ENCODE measurements at places on chromosomes 5 and 9.

GRCh38 chr5:72955143-72955767, 586 bp upstream of the FCHO2 start:
- no peak for DNase-seq

DNA sequence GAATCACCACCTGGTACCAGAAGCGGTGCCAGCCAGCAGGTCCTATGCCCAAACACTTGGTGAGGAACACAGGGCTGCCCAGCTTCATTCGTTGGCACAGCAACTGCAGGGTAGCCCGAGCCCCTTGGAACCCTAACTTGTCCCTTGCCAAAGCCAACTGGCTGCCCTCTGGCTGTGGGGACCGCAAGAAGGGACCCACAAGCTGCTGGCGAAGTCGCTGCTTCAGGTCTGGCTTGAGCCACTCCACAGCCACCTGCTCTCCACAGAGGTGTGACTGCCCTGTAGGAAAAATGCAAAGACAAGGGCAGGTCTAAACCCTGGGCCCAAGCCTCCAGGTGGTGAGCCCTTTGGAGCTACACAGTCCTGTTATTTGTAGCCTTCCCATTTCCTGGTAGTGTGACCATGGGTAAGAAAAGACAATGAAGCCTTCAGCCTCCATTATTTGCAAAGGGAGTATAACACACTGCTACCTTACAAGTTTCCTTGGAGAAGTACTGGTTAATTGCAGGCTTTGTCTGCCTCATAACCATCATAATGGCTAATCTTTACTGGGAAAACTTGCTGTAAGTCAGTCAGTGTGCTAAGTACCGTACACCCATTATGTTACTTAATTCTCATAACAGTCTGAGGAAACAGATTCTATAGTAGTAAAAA, 1.8 kb downstream of the DND1 start:
- DNase-seq = no peak

DNA sequence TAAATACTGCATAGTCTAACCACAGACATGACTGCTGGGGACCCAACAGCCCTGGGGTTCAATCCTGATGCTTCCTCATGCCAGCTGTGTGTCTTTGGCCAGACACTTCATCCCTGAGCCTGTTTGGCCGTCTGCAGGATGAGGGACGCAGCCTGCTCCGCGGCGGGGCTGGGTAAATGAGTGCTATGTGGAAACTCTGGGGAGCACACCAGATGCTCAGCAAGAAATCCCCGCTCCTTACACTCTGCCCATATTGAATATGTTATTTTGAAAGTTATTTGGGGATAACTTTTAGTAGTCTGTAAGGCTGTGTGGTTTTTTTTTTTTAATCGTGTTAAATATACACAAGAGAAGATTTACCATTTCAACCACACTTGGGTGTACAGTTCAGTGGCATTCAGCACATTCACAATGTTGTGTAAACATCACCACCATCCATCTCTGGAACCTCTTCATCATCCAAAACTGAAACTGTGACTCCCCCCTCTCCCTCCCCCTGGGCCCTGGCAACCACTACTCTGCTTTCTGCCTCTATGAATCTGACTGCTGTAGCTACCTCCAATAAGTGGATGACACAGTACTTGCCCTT, 42.7 kb downstream of the SH3PXD2B start:
- DNase-seq = peak; percentile 40

DNA sequence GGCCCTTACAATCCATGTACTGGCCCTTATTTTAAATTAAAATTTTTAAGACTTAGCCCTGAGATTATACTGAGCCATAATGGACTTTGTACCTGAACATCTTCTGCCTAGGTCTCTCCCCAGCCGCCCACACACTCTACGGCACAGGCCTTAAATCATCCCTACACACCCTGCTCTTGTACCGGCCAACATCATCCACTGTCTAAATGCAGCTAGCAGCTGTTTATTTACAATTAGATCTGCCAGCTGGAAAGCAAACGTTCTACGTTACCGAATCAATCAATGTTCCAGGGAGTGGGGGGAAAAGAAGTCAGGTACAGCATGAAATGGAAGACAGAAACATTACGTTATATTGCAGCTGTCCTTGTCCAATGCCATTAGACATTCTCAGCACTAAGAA, 88.4 kb upstream of the GRAMD2B start:
- DNase-seq = no peak

DNA sequence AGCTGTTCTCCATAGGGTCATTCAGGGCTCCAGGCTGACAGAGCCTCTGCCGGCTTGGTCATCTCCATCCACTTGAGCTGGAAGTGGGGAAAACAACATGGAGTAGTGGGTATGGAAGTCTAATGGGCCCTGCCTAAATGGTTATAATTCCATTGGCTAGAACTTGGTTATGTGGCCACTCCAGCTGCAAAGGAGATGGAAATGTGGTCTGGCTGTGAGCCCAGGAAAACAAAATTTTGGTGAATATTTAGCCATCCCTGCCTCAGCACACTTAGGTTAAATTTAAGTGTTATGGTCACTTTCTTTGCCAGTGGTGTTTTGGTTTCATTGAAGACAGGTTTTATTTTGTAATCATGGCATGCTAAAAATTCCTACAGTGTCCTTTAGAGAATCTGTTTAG, 112.3 kb downstream of the SMARCA2 start:
- DNase-seq = no peak

DNA sequence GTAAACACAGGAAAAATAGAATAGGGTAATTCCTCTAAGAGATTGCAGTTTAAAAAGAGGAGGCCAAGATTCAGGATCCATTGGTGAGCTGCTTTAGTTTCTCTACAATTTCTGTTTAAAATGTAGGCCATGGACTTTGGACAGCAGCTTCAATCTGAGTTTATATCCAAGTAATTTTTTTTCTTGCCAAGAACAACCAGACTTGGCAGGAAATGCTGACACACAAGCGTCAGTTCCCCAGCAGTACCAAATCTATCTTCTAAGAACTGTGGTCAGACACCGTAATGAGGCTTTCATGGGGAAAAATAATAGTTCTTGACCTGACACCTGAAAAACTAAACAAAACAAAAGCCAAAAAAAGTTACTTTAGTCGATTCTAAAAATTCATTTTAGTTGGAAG, 528.8 kb downstream of the CSNK1G3 start:
- DNase-seq = no peak

DNA sequence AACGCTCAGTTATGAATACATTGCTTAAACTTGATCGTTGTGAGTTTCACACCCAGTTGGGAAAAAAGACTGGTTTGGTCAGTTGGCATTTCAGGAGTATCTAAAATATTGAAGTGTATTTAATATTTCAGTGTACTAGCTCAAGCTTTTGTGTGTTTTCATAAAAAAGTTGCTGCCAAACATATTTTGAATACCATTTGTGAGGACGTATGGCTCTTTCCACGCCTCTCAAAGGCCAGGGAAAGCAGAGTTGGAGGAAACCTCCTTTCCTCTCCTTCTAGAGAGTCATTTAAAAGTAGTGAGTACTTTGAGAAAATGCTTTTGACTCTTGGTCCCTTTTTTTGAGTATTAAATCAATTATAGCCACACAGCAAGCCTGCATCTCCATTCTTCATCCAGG, 43.2 kb upstream of the ANKRD33B start:
- no peak for DNase-seq

GRCh38 chr5:143501310-143502044, 98.0 kb upstream of the NR3C1 start:
- DNase-seq = no peak

DNA sequence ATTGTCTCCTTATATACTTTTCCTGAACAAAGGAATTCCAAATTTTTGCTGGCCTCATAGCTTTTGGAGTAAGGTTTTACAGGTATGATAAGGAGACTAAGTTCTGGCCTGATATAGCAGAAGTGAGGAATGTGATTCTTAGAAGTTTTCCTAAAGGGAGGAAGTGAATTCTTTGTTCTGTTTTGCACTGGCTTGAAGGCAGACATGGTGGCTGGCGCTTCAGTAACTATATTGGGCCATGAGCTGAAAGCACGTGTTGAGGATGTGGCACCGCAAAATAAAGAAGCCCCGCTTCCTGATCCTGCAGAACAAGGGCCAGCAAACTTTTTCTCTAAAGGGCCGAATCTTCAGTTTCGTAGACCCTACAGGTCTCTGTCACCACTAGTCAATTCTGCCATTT, 224.2 kb downstream of the SNX18 start:
- DNase-seq = no peak

GRCh38 chr5:147687118-147687517, 95.4 kb downstream of the JAKMIP2 start:
- DNase-seq = no peak

- no peak for DNase-seq
Measured at GRCh38 chr5:177546258-177546741, 8.1 kb downstream of the FAM193B start.

DNA sequence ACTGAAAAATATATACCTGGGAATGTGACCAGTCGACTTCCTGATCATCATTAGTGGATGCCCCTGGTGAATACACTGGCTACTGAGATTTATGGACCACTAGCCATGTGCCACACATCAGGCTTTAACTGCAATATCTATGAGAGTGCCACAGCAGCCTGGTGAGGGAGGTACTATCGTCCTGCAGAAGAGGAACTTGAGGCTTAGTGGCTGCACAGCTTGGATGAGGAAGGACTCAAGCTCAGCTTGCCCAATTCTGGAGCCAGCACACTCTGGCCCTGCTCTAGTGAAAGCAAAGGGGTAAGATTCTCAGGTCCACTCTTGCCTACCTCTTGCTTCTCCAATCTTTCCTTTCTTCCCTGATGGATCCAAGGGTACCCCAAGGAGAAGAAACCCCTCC, 129.3 kb downstream of the ENTREP1 start:
- no peak for DNase-seq

DNA sequence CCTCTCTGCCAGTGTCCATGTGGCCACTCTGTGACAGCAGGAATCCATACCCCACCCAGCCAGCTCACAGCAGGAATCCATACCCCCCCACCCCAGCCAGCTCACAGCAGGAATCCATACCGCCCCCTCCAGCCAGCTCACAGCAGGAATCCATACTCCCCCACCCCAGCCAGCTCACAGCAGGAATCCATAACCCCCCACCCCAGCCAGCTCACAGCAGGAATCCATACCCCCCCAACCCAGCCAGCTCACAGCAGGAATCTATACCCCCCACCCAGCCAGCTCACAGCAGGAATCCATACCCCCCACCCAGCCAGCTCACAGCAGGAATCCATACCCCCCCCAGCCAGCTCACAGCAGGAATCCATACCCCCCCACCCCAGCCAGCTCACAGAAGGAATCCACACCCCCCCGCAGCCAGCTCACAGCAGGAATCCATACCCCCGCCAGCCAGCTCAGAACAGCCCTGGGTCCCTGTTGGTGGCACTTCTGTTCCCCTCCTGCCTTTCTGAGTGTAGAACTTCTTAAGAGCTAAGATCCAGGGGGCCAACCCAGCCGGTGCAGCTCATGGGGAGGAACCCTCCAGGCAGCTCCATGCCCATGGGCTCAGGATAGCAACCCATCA, 8.4 kb upstream of the RXRA start:
- DNase-seq = no peak

DNA sequence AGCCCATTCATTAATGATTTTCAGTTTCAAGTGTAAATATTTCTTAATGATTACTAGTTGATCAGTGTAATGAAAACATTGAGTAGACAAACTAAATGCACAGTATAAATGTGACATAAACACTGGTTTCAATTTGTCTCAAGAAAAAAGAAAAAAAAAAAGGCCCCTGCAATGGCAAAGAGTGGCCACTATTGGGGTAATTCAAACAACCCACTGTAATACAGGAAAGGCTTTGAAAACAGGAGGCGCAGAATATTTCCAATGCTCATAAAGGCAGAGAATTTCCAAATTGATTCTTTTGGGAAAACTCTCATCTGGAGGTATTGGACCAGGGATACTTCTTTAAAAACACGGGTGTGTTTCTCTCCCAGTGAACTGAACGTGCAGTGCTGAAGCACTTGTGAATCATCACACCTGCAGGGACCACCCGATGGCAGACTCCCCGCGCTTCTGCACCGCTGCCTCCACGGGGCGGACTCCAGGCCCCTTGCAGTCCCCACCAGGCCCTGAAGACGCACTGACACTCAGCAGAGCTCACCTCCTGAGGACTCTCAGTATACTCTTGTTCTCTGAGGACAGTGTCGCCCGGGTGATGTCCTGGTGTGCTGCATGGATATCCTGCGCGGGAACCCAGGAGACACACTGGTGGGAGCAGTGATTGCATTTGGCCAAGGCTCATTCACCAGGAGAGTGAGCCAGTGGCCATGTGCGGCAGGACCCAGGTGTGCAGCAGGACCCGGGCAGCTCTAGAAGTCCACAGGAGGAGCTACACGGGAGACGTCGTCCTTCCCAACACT, 227.6 kb upstream of the IRX4 start:
- DNase-seq = no peak

- no peak for DNase-seq
Measured at GRCh38 chr9:7935681-7936080, 136.1 kb upstream of the DMAC1 start.

GRCh38 chr9:136109351-136110081, 9.2 kb downstream of the TMEM250 start:
- peak; percentile 96 for DNase-seq

DNA sequence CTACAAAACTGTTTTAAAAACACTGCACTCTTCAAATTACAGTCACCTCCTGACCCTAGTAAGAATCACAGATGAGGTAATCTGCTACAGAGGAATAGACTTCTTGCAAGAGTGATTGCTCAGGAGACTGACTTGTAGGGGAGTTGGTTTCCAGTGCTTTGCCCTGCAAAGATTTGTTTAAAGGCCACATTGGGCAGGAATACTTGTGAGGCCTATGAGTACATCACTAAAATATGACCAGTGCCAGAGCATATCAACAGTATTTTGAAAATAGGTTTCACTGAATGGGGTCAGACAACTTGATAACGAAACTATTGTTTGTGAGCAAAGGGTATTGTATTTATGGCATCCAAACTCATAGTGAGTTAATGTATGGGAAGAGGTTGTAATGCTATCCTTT, 21.5 kb upstream of the CTNND2 start:
- DNase-seq = no peak

DNA sequence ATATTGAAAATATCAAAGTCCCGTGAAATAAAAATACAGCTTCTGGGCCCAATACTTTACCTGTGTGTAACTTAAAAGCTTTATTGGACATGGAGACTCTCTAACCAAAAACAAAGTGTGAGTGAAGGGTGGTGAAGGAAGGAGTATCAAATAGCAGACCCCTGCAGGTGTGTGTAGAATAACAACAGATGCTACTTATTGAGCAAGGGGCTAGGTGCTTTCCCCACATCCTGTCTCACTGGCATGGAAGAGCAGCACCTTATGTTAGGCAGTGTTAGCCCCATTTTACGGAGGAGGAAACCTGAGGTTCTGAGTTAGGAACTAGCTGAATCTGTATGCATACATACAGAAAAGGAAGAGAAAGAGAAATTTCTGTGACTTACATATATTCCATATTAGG, 21.8 kb downstream of the SLIT3 start:
- no peak for DNase-seq

DNA sequence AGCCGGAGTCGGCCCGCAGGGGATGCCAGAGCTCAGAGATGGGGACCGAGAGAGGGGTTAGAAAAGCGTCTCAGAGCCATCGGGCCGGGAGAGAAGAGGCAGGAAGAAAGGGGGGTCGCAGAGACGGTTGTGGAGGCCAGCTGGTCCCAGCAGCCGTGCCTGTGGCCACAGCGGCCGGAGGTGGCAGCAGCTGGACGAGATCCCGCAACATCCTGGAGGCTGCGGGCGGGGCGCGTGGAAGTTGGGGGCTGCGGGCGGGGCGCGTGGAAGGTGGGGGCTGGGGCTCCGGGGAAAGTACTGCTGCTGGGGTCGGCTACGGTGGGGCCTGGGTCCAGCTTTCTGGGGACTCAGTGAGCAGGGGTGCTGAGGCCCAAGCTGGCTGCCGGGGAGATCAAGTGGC, 34.4 kb upstream of the EGFL7 start:
- no peak for DNase-seq

- no peak for DNase-seq
Measured at GRCh38 chr5:149210225-149210624, 61.4 kb upstream of the AFAP1L1 start.

All from activated CD4-positive, alpha-beta memory T cell treated with anti-CD3 and anti-CD28 coated beads, Interleukin-2, amount 10 ng/mL, durations not matched to agents 7 days and 5 days (primary cell).